ENCODE measurements at places on chromosomes 13 and 19. TPM values are rescaled to one million over a fixed set of nuclear protein-coding genes. Genes with fewer than 3 reads are reported as not detected.

DNA sequence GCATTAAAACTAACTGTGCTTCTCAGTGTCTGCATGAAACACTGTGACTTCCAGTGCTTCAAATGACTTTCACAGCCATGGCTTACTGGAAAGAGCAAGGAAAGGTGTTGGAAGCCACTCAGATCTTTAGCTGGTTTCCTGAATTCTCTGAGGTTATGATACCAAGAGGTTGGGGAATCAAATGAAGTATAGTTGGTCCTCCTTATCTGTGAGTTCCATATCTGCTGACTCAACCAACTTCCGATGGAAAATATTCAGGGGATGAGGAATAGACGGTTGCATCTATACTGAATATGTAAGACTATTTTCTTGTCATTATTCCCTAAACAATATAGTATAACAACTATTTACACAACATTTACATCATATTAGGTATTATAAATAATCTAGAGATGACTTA lies 32.4 kb downstream of the EPSTI1 start:
- H3K36me3 ChIP-seq: no peaks in the 10 kb centered on the region
- H3K27ac ChIP-seq: no peak overlapping the region
- no peak overlapping the region for H3K4me3 ChIP-seq

DNA sequence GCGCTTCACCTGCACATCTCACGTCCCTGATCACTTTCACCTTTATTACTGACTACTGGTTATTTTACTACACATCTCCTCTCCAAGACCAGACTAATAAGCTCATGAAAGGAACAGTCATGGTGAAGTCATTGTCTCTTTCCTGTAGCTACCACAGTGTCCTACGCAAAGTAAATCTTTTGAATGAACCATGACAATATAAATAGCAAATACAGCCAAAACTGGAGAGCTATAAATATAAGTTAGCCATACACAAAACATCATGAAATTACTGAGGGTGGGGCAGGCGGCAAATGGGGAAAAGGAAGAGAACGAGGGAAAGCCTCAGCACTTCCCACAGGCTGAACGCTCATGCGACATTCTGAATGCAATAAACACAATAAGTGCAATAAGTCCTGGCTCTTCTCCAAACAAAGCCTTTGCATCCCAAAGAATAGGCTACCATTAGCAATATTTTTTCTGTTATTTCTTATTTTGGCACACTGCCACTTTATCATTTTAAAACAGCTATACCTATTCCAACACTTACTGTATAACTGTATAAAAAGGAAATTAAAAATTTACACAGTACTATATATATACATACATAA lies 62.5 kb downstream of the TUBGCP3 start:
- H3K27me3 ChIP-seq: no peaks in the 10 kb centered on the region
- no peak for DNase-seq
- no peak overlapping the region for H3K4me3 ChIP-seq
- H3K36me3 ChIP-seq: no peaks in the 10 kb centered on the region

- peak within 1 kb of the TSS; percentile 58 for H3K4me3 ChIP-seq
- no peak for DNase-seq
- no peak within 1 kb of the TSS for H3K27ac ChIP-seq
- peaks cover 20% of the 10 kb centered on the region for H3K4me1 ChIP-seq
Measured at GRCh38 chr13:45851171-45851921, at the start of gene SIAH3. Gene SIAH3, minus strand, starts transcription at chr13:45851753. Its CDS starts 124 bp downstream, at chr13:45851629.

DNA sequence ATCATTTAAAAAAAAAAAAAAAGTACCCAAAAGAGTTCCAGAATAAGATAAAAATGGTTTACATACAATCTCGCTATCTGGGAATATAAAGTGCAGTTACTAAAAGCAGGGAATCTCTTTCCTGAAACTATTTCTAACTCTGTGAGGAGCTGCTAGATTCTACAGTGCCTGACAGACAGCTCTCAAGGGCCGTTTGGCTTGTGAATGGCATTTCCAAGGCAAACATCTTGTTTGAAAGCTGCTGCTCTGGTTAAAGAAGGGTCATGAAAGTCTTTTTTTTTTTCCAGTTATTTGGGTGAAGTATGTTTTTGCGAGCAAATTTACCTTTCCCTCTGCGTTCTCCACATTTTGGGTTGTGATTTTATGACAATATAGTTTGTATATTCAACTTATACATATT lies 29.0 kb upstream of the CEACAM21 start:
- peaks cover 2% of the 10 kb centered on the region for H3K27me3 ChIP-seq
- H3K36me3 ChIP-seq: no peaks in the 10 kb centered on the region
- H3K27ac ChIP-seq: no peak overlapping the region
- DNase-seq: no peak

Gene SERP2
- 2.4 TPM for total RNA-seq

Gene KLK3
- not detected for total RNA-seq

DNA sequence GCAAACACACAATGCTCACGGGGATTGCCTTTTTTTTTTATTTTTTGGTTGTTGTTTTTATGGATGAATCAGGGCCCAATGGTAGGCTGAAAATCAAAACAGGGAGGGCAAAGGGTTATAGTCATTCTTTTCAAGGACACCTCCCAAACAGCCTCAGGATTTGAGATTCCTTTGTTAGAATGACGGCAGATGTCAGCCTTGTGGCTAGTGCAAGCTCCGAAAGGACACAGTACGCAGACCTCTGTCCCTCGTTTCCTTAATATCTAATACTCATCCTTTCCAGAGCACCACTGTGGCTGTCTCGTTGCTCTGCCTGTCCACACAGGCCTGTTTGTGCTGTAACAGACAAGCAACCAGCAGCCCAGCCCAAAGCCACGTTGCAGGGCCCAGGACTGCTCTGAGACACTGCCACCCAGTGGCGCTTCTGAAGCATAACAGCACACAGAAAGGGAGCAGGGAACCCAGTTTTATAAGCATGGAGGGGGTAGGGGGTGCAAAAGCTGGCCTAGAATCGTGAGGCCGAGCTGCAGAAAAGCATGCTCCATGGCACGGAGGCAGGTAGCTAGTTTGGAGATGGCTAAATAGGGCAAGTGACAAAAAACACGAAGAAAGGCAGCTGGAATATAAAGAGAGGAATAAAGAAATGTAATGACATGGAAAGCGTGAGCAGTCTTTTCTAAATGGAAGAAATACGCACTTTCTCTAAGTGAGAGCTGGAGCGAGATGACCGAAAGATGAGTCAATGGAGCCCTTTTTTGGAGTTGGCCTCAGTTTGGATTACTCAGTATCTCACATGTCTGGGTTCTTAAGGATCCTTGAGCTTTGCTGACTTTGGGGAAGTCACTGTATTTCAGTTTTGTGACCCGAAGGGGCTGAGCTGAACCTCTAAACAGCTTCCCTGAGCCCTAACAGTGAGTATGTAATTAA lies 40.7 kb upstream of the MEDAG start:
- no peaks in the 10 kb centered on the region for H3K36me3 ChIP-seq
- H3K27me3 ChIP-seq: no peaks in the 10 kb centered on the region
- H3K4me1 ChIP-seq: peaks cover 55% of the 10 kb centered on the region
- peak; percentile 95 for DNase-seq

- H3K4me3 ChIP-seq: no peak overlapping the region
- DNase-seq: no peak
- no peak overlapping the region for H3K27ac ChIP-seq
- H3K36me3 ChIP-seq: no peaks in the 10 kb centered on the region
Measured at GRCh38 chr13:59398127-59398526, 765.6 kb downstream of the DIAPH3 start.

- H3K4me3 ChIP-seq: peak within 1 kb of the TSS; percentile 73
- H3K4me1 ChIP-seq: peaks cover 42% of the 10 kb centered on the region
- H3K27me3 ChIP-seq: no peaks in the 10 kb centered on the region
- no peaks in the 10 kb centered on the region for H3K36me3 ChIP-seq
- peak within 1 kb of the TSS; percentile 93 for H3K27ac ChIP-seq
Measured at GRCh38 chr19:46860846-46861690, at the start of gene ARHGAP35. Gene ARHGAP35, plus strand, starts transcription at chr19:46860997. Its CDS starts 57,679 bp downstream, at chr19:46918676.

GRCh38 chr13:40790154-40790616 lies 774 bp downstream of the SLC25A15 start:
- no peak overlapping the region for H3K27ac ChIP-seq
- H3K4me3 ChIP-seq: peak overlapping the region; percentile 79
- peaks cover 7% of the 10 kb centered on the region for H3K4me1 ChIP-seq
- DNase-seq: no peak
- H3K27me3 ChIP-seq: no peaks in the 10 kb centered on the region

Gene PIN1
- 102 TPM for total RNA-seq

DNA sequence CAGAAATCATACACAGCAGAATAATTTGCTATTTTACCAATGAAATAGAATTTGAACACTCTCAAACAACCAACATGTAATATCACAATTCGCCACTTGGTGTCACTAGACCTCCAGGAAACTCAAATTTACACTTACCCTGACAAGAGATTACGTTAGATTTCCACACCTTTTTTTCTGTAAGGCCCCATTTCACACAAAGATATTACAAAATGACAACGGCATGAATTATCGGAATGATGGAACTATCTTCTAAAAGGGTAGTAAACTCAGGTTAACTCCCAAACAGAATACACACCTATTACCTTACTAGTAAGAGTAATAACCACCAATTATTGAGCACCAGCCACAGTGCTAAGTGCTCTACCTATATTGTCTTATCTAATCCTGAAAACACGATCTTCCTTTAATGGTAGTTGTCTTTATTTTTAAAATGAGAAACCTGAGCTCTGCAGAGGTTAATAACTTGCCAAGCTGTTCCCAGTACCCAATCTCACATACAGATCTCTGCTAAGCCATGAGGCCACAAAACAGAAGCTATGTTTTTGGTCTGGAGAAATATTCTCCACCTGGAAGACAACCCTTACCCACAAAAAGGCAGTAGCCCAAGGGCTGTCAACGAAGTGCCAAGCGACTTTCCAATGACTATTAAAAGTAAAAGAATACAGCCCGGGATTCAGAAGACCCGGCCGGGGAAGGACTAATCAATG lies 152.4 kb downstream of the DCLK1 start:
- H3K4me3 ChIP-seq: no peak overlapping the region
- H3K36me3 ChIP-seq: no peaks in the 10 kb centered on the region
- peak; percentile 47 for DNase-seq
- H3K27ac ChIP-seq: peak overlapping the region; percentile 79
- no peaks in the 10 kb centered on the region for H3K27me3 ChIP-seq

GRCh38 chr19:49344505-49345423 lies 9.6 kb downstream of the CD37 start:
- DNase-seq: no peak
- H3K27ac ChIP-seq: no peak overlapping the region
- H3K4me1 ChIP-seq: peaks cover under 1% of the 10 kb centered on the region
- no peak overlapping the region for H3K4me3 ChIP-seq
- H3K27me3 ChIP-seq: no peaks in the 10 kb centered on the region

GRCh38 chr13:67803118-67803517 lies 573.0 kb upstream of the PCDH9 start:
- no peaks in the 10 kb centered on the region for H3K4me1 ChIP-seq
- H3K27me3 ChIP-seq: no peaks in the 10 kb centered on the region
- no peaks in the 10 kb centered on the region for H3K36me3 ChIP-seq
- no peak overlapping the region for H3K4me3 ChIP-seq

Gene PTOV1
- 172 TPM for total RNA-seq

- H3K36me3 ChIP-seq: no peaks in the 10 kb centered on the region
- peaks cover 4% of the 10 kb centered on the region for H3K4me1 ChIP-seq
- DNase-seq: no peak
- no peak overlapping the region for H3K4me3 ChIP-seq
- no peaks in the 10 kb centered on the region for H3K27me3 ChIP-seq
Measured at GRCh38 chr13:105513448-105513847, 1022.0 kb downstream of the EFNB2 start.

Gene CD33
- not detected for total RNA-seq

DNA sequence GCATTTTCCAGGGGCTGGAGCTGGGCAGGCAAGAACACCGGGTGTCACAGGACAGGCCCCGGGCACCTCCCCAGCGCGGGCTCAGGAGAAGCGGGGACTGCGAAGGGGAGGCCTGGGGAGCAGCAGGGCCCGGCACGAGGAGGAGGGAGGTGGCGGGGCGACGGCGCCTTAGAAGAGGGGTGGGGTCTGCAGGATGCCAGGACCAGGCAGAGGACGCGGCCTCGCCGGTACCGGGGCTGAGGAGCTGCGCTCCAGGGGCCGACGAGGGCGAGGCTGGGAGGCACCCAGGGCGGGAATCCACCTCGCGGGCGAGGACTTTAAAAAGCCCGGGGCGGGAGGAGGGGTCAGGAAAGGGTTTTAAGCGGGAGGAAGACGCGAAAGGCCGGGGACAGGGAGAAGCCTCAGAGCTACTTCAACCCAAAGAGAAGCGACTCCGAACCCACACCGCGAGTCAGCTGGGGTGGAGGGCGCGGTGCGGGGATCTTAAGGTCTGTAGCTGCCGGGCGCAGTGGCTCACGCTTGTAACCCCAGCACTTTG lies 665 bp downstream of the ZNF347 start:
- peak overlapping the region; percentile 73 for H3K4me3 ChIP-seq
- no peaks in the 10 kb centered on the region for H3K27me3 ChIP-seq
- H3K36me3 ChIP-seq: peaks cover 2% of the 10 kb centered on the region
- H3K4me1 ChIP-seq: peaks cover 8% of the 10 kb centered on the region

- no peaks in the 10 kb centered on the region for H3K27me3 ChIP-seq
- peak; percentile 57 for DNase-seq
- H3K27ac ChIP-seq: no peak overlapping the region
- no peaks in the 10 kb centered on the region for H3K4me1 ChIP-seq
- H3K36me3 ChIP-seq: no peaks in the 10 kb centered on the region
- no peak overlapping the region for H3K4me3 ChIP-seq
Measured at GRCh38 chr13:71663431-71663830, 203.6 kb downstream of the DACH1 start.

DNA sequence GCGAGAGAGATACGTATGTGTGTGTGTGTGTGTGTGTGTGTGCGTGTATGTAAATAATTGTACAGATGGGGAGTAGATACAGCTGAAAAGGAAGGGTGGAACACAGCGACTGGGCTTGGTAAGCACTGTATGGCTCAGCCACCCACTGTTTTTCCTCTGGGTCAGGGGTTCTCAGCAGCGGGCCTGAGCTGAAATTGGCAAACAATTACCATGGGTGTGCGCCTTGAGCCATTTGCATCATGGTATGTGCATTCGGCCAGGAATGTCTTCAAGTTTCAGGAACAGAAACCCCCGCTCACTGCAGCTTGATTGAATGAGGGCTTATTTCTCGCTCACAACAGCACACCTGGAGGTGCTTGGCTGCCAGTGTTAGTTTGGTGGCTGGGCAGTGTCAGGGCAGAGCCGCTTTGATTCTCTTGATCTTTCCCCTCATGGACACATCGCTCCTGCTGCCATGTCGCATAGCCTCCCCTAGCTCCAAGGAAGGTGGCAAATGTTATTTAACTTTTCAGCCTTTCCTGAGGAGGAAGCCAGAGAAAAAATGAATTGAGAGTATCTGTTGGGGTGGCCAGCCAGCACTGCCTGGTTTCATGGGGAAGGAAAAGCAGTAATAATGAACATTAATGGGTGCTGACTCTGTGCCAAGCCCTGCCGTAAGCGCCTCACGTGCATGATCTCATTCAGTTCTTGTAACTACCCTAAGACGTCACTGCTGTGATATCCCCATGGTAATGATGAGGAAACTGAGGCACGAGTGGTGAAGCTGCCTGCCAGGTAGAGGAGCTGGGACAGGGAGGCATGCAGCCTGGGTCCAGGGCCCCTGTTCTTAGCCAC lies 126.9 kb downstream of the SIPA1L3 start:
- no peak overlapping the region for H3K4me3 ChIP-seq
- no peaks in the 10 kb centered on the region for H3K36me3 ChIP-seq
- peak; percentile 77 for DNase-seq

GRCh38 chr13:102892503-102892902 lies 46.7 kb downstream of the ERCC5 start:
- H3K27me3 ChIP-seq: no peaks in the 10 kb centered on the region
- H3K27ac ChIP-seq: no peak overlapping the region
- no peak for DNase-seq
- no peaks in the 10 kb centered on the region for H3K4me1 ChIP-seq
